ENCODE measurements at places on chromosomes 6 and 20.

- no peak for DNase-seq
Measured at GRCh38 chr20:47861116-47861515, 75.8 kb upstream of the SULF2 start.

DNA sequence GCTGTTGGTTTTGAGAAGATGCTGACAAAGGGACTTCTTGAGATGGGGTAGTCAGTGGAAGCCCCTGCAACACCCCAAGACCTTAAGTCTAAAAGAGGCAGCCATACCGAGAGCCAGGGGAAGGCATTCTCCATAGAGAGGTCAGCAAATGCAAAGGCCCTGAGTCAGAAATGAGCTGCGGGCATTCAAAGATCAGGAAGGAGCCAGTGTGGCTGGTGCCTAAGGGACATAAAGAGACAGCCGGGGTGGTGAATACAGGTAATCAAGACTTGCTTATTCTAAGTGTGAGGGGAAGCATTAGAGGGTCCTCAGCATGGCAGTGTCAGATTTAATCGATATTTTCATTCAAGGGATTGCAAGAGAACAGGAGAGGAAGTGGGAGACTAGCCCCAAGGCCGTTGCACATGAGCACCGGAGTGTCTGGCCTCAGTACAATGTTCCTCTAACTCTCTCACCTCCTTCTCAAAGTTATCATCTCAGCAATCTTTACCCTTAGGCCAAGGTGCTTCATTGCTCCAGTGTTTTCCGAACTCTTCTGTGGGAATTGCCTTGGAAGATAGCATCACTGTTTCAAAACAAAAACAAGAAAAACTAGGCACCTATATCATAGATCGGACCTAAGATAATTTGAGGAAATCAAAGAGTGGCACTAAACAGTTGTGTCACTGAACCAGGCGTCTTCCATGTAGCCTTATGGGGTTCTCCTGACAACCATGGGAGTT is 173.2 kb downstream of the DOK5 start:
- no peak for DNase-seq

DNA sequence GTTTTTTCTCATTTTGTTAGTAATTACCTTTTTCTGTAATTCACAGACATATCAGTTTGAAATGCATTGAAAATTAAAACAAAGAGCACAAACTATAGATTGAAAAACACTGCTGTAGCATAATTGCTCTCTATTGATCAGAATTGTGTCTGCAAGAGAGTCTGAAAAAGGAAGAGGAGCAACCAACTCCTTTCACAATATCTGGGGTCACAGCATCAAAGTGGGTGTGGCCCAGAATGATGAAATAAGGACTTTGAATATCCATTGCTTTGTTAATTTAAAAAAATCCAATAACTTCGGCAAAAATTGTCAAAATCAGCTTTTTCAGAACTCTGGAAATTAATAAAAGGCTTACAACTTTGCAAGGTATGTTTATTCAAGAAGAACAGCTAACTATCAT is 99.2 kb downstream of the MYLK4 start:
- DNase-seq = no peak

DNA sequence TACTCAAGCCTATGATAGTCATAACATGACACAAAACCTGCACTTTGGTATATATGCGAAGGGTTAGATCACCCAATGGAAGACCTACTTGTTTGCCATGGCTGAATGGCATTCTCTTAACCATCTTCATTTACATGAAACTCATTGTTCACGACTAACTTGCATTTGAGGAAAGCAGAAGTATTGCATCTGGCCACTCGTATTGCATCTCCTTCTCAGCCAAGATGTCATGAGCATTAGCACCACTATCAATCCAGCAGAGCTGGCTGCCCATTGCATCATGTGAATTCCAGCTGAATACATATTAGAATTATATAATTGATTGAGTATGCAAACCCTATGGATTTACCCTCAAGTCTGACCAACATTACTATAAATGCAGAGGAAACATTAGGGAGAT is 390.2 kb downstream of the LAMA2 start:
- no peak for DNase-seq

DNA sequence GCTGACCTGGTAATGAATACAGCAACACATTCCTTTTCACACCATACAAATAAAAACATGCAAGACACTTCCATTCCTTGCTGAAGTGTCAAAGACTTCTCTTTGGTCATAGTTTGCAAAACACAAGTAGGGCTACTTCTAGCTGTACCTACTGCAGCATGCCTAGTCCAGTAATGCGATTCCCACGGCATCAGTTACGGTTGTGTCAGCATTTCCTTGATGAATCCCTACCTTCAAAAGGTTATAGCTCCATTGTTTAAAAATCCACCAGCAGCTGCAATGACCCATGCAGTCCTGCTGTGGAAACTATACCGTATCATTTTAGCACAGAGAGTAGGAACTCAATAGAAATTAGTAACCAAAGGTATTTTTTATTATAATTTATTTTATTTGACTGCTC is 1371.5 kb downstream of the EPHA7 start:
- DNase-seq = no peak

- DNase-seq = no peak
Measured at GRCh38 chr6:104218116-104218515, 641.6 kb downstream of the HACE1 start.

GRCh38 chr20:49539481-49540231 is 28.3 kb downstream of the PTGIS start:
- no peak for DNase-seq
